ENCODE measurements at places on chromosomes 4 and X.

DNA sequence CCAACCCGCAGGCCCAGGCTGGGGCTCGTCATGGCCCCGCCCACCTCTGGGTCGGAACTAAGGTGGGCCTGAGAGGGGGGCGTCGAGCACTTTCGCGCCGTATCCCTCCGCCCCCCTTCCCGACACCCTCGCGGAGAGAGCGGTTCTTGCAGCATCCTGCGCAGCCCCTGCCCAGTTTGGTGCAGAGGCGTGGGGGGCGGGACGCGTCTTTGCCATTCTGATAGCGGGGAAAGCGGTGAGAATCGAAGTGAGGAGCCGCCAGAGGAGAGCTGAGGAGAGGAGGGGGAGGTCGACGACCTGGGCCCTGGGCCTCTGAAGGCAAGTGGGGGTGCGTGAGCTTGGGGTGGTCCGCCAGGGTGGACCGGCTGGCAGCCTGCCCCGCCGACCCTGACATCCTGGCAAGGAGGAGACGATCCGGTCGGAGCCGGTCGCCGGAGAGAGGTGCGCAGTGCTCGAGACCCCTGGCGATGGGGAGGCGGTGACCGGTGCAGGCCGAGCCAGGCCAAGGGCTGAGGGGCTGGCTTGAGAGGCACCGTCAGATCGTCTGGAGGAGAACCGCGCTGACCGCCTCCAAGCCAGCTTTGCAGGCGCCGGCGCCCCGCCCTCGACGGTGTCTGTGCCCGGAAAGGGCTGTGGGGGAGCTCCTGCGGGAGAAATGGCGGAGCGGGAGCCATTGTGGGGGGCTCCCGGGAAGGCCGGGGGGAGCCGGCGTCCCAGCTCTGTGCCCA lies 25.5 kb downstream of the GPRASP3 start:
- DNase-seq: no peak

GRCh38 chr4:48242511-48243195 lies 27.0 kb downstream of the TEC start:
- DNase-seq: no peak

GRCh38 chr4:107901213-107901934 lies 30.0 kb upstream of the CYP2U1 start:
- DNase-seq: no peak

- no peak for DNase-seq
These were observed 9.9 kb upstream of the SPATA4 start for GRCh38 chr4:176205299-176205698.

GRCh38 chrX:31397119-31397518 lies 325.3 kb upstream of the FTHL17 start:
- no peak for DNase-seq
